ENCODE measurements at places on chromosomes 12 and 14.

GRCh38 chr12:121009741-121010140 lies 6.5 kb downstream of the C12orf43 start:
- DNase-seq = no peak

- no peak for DNase-seq
Observed at GRCh38 chr12:42182394-42182793, 37.7 kb upstream of the GXYLT1 start.

DNA sequence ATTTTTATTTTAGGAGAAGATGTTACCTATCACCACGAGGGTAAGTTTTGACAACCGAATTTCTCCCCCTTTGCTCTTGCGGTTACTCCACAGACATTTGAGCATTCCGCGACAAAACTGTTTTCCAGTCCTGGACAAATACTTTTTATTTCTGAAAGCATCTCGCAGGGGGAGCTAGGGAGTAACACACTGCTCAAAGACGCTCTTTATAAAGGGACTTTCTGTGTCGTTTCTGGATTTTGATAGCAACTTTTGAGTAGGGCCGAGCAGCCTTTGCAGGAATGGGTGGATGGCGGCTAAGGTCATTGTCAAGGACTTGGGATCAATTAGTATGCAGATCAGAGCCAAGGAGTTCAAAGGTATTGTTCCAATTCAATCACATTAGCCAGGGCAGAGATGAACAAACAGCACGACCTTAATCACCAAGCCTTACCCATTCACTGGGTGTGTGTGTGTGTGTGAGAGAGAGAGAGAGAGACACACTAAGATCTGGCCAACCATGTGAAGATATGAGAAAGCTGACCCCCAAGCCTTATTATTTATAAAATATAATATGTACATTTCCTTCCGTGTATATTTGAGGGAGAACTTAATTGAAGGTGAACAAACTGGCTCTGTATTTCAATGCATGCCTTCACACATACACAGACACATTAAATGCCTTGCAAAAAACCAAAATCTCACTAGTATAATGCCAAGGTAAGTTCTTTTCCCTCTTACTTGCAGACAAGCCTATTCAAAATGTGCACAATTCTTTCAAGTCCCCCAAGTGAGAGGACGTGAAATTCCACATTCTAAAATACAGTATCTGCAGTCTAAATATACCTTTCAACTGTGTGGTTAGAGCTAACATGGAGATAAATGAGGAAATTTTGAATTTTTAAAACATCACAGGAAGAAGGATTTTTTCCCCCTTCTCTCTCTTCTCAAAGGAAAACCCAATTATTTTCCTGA lies 613.8 kb downstream of the VRK1 start:
- DNase-seq = no peak

GRCh38 chr12:42372154-42372791 lies 46.3 kb downstream of the PPHLN1 start:
- no peak for DNase-seq

DNA sequence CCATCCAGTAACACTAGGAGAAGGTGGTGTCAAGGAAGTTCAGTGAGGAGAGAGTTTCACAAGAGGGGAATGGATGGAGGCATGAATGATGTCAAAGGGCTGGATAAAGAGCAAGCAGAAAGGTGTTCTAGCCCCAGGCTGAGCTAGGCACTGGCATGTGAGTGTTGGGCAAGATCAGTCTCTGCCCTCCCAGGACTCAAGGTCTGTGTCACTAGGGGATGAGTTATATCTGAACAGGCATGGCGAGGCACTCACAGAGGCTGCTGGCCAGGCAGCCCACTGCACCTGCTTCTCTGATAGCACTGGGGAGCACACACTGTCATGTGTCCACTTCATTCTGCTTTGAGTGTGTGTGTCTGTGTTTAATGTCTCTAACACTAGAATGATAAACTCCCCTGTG lies 903.8 kb downstream of the BCL11B start:
- no peak for DNase-seq

GRCh38 chr12:78155546-78155945 lies 324.9 kb downstream of the NAV3 start:
- no peak for DNase-seq

DNA sequence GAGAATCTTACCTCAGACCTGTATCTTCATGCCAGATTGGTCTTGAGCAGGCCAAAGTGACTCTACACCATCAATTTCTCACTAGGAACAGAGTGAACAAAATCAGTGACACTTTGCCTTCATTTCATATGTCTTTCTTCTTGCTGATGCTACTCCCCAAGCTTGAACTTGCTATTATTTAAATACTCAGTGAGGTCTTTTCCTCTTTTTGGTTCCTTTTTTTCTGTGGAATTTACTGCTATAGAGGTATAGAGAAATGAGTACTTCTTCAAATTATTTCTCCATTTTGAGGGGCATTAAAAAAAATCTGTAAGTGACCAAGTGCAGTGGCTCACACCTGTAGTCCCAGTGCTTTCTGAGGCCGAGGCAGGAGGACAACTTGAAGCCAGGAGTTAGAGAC lies at the start of gene GPR33:
Gene GPR33, minus strand, starts transcription at position 154 of the 400 bp plus-strand sequence. CDS start 4,074 bp downstream, outside the sequence.
- DNase-seq = no peak

- no peak for DNase-seq
Observed at GRCh38 chr12:58009405-58010195, 68.2 kb downstream of the ATP23 start.

DNA sequence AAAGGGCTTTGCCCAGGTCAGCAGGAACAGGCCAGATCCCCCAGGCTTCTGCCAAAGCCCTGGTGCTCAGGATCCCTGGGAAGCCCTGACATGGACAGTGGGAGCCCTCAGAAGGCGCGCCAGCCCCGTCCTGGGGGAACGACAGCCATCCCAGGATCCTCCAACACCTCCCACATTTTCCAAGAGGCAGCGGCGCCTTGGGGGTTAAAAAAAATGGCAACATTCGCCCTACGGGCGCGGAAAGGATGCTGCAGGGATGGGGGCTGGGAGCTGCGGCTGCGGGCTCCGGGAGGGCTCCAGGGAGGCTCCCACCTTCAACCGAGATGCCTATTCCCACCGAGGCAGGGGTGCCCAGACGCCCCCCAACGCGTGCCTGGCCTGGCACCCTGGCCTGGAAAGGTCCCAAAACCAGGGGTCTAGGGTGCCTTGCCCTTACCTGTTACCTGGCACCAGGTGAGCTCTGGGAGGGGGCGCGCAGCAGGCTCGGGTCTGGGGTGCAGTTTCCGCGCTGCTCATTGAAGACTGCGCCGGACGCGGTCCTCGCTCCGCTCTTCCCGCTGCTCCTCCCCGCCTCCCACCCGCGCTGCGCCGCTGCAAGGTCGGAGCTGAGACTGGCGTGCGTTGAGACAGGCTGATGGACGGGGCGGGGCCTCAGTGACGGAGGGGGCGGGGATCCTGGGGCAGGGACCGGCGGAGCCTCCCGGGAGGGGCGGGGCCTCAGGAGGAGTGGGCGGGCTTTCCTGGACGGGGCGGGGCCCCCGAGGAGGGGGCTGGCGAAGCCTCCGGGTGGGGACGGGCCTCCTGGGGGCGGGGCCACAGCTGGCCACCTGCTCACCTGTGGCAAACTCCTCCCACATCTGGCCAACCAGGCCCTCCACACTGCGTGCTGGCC lies at the start of gene ABCB9:
Gene ABCB9, minus strand, starts transcription at position 613 of the 892 bp plus-strand sequence. CDS start 6,228 bp downstream, outside the sequence.
- DNase-seq = peak; percentile 93

GRCh38 chr12:27843714-27844245 lies 63.7 kb upstream of the MANSC4 start:
- DNase-seq = no peak

- no peak for DNase-seq
Observed at GRCh38 chr12:89980236-89980635, 271.6 kb upstream of the ATP2B1 start.

GRCh38 chr14:74207943-74208342 lies 31.3 kb upstream of the VSX2 start:
- no peak for DNase-seq

- no peak for DNase-seq
Observed at GRCh38 chr14:54193871-54194270, 202.9 kb upstream of the CDKN3 start.

- DNase-seq = no peak
Observed at GRCh38 chr12:2239381-2239871, 186.6 kb downstream of the CACNA1C start.

DNA sequence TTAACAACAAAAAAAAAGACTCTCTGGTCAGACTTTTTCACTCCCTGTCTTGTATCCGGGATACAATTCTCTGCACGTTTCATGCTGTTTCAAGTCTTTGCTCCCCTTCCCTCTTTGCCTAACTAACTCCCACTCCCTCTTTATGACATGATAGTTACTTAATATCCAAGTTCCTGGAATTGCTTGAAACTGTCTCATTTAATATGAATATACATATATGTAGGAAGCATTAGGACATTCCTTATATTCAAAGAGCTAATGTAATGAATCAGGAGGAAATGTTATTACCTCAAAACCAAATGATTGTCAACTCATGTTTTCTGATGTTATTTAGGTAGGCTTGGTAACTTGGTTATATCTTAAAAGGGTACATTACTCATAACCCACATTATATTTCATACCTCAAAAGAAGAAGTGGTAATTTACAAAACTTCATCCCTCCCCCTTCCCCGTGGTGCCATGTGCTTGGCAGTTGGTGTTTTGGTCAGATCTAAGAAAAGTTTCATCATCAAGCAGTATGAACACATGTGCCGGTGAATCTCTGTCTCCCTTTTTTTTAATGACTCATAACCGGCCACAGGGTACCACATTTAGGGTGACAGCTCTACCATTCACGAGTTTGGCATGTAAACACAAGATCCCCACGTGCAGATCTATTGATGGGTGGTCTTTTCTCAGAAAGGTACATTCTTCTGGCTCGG lies 56.5 kb downstream of the HCAR2 start:
- peak; percentile 52 for DNase-seq

GRCh38 chr14:93035917-93036651 lies 79.6 kb downstream of the ITPK1 start:
- DNase-seq = no peak

DNA sequence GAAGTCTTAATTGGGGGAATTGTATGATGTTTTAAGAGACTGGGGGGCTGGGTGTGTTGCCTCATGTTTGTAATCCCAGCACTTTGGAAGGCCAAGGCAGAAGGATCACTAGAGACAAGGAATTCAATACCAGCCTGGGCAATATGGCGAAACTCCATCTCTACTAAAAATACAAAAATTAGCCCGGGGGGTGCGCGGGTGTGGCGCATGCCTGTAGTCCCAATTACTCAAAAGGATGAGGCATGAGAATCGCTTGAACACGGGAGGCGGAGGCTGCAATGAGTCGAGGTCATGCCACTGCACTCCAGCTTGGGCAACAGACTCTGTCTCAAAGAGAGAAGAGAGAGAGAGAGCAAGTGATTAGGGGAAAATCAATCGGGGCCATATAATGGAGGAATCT lies 600.5 kb downstream of the SLC16A7 start:
- no peak for DNase-seq

DNA sequence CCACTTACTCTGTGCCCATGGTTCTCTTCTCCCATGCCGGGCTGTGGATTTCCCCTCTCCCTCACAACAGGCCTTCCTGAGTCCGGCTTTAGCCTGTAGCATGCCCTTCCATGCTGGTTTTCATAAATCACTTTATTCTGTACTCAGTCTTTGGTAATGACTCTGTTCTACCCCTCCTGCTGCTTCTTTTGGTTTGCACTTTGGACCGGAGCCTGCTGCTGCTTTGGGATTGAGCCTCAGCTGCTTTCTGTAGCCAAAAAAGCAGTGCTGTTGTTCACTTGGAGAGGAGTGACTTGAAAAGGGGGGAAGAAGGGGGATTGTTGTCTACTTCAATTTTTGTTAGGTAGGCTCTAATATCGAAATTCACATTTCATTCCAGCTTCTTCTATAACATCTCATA lies 8.5 kb upstream of the SLC6A13 start:
- no peak for DNase-seq

GRCh38 chr12:124688356-124688992 lies 121.1 kb upstream of the NCOR2 start:
- DNase-seq = no peak

Data from activated T-cell treated with anti-CD3 and anti-CD28 coated beads, Interleukin-2, amount 50 U/mL, for 24 hours (primary cell).